ENCODE measurements at places on chromosomes 3 and 15. TPM values are rescaled to one million over a fixed set of nuclear protein-coding genes. Genes with fewer than 3 reads are reported as not detected.

- no peak for DNase-seq
Measured at GRCh38 chr15:38658431-38658830, 93.8 kb upstream of the RASGRP1 start.

Gene CD86
- total RNA-seq: 24.0 TPM

Gene NPRL2
- 38.4 TPM for total RNA-seq

GRCh38 chr15:66764072-66764786 is 62.2 kb downstream of the SMAD6 start:
- DNase-seq: no peak

Gene ARRDC4
- 0.59 TPM for total RNA-seq
